Stimulated activated CD4-positive, alpha-beta T cell treated with anti-CD3 and anti-CD28 coated beads, Interleukin-4, amount 100 ng/mL, for 4 hours (primary cell): ENCODE measurements at places on chromosomes 7 and 10.

DNA sequence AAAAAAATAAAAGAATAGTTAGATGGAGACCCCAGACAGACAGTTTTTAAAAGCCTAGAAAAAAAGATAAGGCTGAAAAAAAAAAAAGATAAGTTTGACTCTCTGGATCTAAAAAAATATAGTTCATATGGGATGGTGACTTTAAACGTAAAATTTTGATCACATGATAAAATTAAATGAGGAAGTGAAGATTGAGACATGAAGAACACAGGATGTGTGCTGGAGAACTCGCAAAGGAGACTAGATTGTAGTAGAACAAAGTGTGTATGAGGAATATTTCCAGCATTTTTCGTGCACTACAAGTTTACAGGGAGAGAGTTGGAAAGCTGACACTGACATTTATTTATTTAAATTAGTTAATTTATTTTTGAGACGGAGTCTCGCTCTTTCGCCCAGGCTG lies 286.4 kb downstream of the PRPF18 start:
- no peak for DNase-seq

DNA sequence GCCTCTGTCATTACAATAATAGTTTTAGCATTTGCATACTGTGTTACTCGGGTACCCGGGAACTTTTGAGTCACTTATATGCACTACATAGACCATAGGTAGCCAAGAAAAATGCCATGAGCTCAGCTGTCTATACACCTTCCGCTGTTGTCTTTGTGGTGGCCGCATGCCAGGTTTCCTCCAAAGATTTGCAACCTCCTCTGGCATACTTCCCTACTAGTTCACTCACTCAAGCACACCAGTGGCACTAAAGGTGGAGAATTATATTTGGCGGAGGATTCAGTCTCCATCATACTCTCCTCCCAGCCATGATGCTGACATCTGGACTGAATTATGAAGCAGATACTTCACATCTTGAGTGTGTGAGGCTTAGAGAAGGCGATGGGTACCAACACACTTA lies 35.6 kb upstream of the GRB10 start:
- no peak for DNase-seq

DNA sequence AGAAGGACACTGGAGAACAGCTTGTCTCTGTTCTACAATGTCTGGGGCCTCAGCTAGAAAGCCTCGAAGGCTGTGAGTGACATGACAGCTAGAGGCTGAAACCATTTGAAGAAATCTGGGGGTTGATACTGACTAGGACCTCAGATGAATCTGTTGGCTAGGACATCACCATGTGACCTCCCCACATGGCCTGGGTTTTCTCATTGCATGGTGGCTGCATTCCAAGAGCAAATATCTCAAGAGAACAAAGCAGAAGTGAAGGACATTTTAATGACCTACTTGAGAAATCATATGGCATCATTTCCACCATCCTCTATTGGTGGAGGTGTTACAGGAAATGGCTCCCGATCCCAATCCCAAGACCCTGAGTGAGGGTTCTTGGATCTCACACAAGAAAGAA lies 450.6 kb upstream of the AUTS2 start:
- DNase-seq = no peak

GRCh38 chr10:109593682-109594081 lies 329.6 kb downstream of the XPNPEP1 start:
- no peak for DNase-seq

DNA sequence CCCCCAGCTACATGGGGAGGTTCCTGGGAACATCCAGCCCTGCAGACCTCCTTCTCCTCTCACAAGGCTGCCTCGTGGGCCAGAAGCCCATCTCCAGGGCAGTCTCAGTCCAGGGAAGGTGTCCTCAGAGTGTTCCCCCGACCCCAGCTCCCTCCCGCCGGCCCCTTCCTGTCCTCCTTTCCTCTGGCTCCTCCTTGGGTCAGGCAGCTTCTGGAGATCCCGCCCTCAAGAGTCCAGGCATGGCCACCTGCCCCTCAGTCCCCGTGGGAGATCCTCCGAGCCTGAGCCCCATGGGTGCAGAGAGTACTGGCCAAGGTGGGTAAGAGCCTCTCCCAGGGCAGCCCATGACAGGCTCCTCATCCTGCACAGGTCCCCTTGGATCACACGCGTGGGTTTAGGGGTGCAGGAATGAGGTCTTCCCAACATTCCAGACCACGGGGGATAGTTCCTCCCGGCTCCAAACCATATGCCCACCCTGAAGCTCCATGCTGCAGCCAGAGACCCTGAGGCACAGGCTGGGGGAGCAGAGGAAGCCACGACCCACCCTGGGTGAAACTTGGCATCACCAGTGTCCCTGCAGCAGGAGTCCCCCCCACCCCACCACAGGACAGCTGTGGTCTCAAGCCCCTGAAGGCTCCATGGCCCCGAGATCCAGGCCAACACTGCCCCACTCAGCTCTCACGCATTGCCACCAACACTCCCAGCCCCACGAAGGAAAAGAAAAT lies 65.5 kb downstream of the OAT start:
- no peak for DNase-seq

- DNase-seq = no peak
Observed at GRCh38 chr7:49778731-49779270, 5.4 kb downstream of the VWC2 start.

GRCh38 chr10:116866987-116867595 lies 17.8 kb downstream of the ENO4 start:
- no peak for DNase-seq

GRCh38 chr10:125683063-125683462 lies at the start of gene TEX36:
Gene TEX36 (minus strand): TSS chr10:125683163. CDS start chr10:125682989, 174 bp downstream.
- DNase-seq = no peak

GRCh38 chr7:44383566-44383965 lies 58.2 kb upstream of the CAMK2B start:
- DNase-seq = no peak

DNA sequence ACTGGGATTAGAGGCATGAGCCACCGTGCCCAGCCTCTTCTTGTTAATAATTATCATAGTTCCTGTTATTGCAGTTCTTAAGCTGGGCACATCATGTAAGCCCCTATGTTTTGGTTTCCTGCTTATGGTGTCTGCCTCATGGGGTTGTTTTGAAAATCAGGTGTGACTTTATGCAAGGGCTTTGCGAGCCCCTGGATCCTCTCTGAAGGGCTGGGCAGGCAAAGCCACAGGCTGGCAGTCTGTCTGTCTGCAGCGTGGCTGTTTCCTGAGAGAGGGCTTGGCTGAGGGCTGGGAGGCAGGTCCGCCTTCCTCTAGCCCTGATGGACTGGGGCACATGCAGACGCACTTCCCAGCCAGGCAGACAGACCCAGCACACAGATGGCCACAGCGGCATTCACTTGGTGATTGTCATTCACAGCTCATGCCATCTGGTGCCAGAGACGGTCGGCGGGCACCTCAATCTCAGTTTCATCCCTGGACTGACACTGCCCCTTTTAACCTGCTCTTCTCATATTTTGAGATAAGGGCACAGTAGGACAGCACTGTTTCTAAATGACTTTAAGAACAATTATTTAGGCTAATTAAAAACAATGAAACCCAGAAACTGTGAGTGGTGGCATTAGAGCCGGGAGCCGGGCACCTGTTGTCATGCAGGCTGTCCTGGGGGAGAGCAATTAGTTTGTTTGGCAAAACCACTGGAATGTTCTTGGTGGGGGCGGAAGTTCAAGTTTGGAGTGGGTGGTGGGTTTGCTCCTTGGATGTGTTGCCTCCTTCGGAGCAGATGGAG lies 35.5 kb downstream of the RBM20 start:
- no peak for DNase-seq

DNA sequence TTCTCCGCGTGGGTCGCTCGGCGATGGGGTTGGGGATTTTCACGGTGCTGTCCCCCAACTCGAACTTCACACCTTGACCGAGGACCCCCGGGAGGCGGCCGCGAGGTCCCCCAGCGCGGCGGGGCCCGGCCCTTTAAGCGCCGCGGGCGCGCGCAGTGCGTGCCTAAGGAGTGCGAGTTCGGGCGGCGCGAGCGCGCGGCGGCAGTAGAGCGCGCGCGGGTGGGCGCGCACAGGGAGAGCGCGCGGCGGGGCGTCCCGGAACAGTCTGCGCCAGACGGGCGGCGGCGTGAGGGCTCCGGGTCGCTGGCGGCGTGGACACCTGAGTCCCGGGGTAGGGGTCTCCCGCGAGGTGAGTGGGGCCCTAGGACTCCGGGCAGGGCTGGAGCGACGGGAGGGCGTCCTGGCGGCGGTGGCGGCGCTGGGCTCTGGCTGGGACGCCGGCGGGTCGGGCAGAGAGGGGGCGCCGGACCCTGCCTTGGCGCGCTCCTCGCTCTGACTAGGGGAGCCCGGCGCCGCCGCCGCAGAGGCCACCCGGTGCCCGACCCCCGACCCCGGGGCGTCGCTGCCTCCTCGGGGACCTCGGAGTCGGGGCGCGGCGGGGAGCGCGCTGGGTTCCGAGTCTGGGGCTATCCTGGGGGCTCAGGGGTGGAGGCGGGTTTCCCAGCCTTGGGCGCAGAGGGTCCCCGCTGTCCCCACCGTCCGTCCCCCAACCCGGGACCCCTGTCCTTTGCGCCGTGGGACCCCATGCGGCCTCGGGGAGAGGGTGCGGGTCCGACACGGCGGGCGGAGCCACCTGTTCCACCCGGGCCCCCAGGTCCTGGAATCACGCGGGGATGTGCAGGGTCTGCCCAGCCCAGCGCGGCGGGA lies at the start of gene PROSER2:
TSS of gene PROSER2 (plus strand) at position 235 of the 867 bp plus-strand sequence. CDS start 28,722 bp downstream, outside the sequence.
- peak; percentile 41 for DNase-seq

DNA sequence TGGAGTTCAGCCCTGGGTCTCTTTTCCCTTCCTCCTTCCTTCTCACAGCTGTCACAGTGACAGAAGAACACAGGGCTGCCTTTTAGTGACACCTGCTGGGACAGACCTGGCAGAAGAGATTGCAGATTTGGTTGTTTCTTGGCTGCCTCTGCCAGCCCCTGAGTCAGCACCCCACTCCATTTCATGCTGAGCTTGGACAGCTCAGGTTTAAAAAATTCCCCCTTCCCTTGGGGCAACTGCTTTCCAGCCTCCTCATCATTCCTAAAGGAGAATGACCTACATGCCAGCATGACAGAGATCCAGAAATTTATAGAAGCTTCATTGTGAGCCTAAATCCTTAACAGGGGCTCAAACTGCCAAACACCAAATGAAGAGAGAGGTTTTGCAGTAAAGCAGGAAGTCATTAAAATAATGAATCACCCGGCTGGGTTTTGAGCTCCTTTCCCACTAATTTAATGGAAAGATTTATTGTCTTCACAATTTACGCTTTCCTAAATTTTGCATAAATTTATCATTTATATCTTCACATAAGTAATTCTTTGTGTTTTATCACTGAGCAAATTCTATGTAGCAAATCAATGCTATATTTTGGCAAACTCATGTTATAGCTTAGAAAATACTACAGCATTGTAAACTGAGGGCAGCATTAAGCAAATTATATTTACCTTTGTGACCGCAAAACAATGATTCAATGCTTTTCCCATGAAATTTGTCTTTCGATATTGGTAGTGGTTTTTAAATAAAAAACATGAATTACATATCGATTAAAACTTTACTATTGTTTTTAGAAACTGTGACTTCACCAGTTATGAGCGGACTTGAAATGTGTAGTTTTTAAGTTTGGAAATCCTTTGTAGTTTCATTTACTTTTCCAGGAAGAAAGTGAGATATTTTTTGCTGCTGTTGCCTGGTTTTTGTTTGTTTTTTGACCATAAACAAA lies 399.5 kb upstream of the ANKRD30A start:
- DNase-seq = no peak

GRCh38 chr10:118672766-118673715 lies 77.6 kb upstream of the PRLHR start:
- DNase-seq = no peak

GRCh38 chr10:56316603-56317002 lies 44.5 kb downstream of the ZWINT start:
- DNase-seq = no peak

DNA sequence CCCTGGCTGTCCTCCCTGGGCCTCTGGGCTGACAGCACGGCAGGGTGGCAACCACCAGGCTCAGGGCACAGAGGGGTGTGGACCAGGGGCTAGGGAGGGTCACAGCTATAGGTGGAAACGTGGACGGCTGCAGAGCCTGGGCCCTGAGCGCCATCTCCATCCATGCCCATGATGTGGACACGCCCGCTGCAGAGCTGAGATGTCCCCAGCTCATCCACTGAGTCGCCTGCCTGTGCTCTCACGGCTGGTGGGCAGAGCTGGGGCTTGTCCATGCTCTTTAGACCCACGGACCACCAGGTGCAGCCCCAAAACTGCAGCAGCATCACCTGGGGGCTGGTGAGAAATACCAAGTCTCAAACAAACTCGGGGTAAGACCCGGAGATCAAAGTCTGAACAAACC lies 16.1 kb downstream of the TECPR1 start:
- DNase-seq = no peak

DNA sequence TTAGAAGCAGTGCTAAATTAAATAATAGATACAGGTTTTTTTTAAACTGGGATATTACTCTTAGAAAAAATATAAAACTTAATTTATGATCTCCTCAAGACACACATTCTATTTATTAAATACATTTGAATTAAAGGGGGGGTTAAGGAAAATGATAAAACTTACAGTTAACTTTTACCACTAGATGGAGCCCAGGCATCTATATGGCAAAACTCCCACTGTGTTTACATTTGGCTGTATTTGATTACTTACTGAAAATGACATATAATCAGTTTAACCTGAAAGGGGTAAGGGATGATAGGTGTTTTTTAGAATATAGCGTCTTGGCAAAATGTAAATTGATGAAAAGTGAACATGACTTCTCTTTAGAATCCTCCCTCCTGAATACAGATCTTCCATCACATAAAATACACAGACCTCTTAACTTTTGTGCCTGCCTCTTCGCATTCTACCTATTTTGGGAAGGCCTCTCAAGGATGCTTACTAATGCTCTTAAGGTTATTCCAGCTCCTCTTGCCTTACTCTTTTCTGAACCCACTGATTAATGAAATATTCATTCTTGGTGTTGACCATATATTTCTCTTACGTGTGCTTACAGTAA lies 235.7 kb downstream of the AGMO start:
- DNase-seq = no peak

DNA sequence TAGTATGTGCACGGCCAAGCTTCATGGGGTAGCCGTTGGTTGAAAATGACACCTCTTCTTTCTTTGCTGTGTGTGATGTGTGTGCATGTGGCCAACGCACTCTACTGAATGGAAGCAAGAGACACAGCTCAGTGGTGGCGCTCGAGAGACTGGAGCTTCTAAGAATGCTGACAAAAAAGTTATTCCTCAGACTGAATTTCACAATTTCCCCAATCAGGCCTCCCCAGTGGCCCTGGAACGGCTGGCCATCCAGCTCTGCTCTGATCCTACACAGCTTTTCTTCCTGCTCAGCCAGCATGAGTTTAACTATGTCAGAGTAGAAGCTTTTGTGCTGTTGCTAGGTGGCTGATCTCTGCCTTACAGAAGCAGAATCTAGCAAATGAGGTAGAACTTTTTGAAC lies 186.7 kb upstream of the PLXDC2 start:
- DNase-seq = no peak

GRCh38 chr7:26858735-26859134 lies 5.7 kb downstream of the SKAP2 start:
- no peak for DNase-seq
